ENCODE measurements at places on chromosomes 3 and 15.

GRCh38 chr3:184659797-184660301 lies 52.0 kb downstream of the MAGEF1 start:
- no peak for DNase-seq

- DNase-seq = no peak
These were observed 7.8 kb upstream of the DAG1 start for GRCh38 chr3:49462222-49462621.

DNA sequence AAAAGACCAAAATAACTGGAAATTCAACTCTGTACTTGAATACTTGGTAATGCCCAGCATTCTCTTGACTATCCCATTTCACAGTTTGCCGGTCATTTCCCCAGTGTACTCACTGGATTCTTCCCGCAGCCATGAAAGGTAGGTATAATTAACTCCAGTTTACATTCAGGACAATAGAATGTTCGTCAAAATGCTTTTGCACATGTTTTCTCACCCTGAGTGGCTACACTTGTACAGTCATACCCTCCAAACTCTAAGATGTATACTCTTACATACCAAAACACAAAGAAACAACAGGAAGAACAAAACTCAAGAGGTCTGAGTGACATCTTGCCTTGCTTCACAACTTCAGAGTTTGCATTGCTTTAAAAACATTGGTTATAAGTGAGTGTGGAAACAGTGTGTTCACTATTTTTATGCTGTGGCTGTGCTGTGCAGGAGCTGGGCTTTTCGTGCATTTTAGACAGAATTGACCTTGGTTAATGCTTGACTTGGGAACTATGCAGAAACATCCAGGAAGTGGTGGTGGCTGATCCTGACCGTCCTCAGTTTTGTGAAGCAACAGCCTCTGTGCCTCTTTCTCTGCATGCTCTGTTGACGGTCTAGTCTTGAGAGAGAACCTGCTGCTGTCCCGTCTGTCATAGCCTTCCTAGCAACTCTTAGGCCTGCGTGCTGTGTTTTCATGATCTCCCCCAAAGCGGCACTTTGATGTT lies 90.5 kb downstream of the IGF1R start:
- no peak for DNase-seq

DNA sequence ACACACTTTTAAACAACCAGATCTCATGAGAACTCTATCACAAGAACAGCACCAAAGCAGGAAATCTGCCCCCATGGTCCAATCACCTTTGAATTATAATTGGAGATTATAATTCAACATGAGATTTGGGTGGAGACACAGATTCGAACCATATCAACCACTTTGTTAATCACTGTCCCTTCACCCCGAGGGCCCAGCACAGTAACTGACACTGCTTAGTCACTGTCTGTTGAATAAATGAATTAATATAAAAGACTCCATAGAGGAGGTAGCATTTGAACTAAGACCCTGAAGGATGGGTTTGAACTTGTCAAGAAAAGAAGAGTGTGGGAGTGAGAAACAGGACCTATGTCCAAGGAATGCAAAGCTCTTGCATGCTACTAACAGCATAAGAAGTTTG lies 276.4 kb downstream of the SHOX2 start:
- DNase-seq = no peak

GRCh38 chr3:103712320-103713008 lies 1277.6 kb downstream of the ZPLD1 start:
- DNase-seq = no peak

GRCh38 chr3:46209053-46209452 lies 940 bp upstream of the CCR1 start:
- no peak for DNase-seq

- DNase-seq = peak; percentile 4
These were observed 1.1 kb downstream of the TMEM158 start for GRCh38 chr3:45224824-45225464.

DNA sequence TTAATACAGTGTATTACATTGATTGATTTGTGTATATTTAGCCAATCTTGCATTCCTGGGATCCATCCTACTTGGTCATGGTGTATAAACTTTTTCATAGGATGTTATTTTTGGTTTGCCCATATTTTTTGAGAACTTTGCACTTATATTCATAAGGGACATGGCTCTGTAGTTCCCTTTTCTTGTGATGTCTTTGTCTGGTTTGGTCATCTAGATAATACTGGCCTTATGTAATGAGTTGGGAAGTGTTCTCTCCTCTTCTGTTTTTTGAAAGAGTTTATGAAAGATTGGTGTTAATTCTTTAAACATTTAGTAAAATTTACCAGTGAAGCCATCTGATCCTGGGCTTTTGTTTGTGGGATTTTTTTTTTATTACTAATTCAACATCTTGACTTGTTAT lies 9.6 kb downstream of the CHST13 start:
- no peak for DNase-seq

GRCh38 chr15:81025721-81026370 lies 25.1 kb downstream of the TLNRD1 start:
- no peak for DNase-seq

GRCh38 chr3:151926956-151927355 lies 53.5 kb downstream of the SUCNR1 start:
- no peak for DNase-seq

GRCh38 chr15:77623755-77624524 lies 8.8 kb downstream of the LINGO1 start:
- DNase-seq = no peak

DNA sequence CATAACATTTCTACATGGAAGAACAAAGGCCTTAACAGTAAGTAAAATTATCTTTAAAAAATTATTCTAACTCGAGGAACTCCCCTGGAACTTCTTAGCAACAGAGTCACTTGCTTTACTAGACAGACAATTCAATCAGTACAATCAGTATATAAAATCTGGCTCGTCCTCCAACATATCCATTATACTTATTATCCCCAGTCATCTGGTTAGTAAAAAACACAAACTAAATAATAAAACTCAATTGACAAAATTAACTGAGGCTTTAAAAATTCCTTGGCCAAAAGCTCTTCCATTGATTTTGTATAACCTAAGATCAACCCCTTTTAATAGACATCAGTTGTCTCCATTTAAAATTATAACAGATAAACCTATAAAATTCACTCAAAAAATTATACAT lies 105.6 kb downstream of the MYRIP start:
- DNase-seq = no peak

GRCh38 chr3:122000936-122001605 lies 21.0 kb downstream of the ILDR1 start:
- DNase-seq = no peak

DNA sequence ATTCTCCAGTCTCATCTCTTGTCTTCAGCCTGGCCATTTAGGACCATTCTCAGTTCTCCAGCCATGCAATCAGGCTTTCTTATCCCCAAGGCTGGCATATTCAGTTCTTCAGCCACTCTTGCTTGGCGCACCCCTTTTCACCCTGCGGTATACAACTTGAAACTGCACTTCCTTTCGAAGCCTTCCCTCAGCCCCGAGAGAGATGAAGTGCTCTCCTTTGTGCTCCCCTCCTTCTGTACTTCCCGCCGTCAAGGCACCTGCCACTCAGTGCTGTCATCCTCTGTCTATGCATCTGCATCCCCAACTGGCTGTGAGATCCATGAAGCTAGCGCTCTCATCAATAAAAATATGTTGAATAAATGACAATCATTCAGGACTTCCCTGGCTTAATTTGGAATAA lies 45.7 kb downstream of the MORC1 start:
- DNase-seq = no peak
